ENCODE measurements at places on chromosomes 6 and 20.

GRCh38 chr6:8137529-8137939 is 35.2 kb upstream of the EEF1E1 start:
- DNase-seq: no peak

DNA sequence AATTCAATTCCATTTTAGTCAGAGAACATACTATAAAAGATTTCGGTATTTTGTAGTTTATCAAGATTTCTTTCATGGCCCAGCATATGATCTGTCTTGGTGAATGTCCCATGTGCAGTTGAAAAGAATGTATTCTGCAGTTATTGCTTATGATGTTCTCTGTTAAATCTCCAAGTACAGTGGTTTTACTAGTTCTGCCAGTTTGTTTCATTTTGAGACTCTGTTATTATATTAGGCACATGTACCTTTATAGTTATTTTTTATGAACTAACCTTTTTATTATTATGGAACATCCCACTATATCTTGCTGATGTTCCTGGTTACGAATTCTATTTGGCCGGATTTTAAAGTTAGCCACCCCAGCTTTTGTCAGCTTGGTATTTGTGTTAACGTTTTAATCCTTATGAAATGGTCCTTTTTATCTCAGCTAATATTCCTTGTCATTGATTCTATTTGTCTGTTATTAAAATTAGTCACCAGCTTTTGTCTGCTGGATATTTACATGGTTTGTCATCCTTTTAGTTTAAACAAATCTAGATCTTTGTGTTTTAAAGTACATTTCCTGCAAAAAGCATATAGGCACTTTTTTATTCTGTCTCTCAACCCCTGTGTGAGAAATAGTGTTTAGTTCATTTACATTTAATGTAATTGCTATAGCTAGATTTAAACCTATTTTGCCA is 48.9 kb downstream of the VTA1 start:
- no peak for DNase-seq

DNA sequence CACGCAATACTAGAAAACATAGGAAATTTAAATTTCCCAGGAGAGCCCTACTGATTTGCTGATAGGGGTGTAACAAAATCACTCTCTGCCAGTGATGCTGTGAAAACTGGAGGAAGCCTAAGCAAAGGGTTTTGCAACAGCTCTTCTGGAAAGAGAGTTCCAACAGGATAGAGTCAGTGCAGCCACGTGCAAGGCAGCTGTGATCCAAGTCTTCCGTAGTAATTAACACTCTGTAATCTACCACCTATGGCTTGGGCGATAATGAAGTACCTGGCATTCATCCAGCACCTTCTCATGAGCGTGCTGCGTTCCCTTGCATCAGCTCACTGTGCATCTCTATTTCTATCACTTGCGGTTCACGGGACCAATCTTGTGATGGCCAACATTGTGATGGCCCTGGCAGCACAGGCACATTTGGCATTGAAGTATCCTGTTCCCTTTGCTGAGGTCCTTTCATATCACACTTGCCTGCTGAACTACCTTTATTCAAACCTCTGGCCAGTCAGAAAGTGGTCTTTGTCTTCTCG is 48.2 kb downstream of the IRF4 start:
- no peak for DNase-seq

DNA sequence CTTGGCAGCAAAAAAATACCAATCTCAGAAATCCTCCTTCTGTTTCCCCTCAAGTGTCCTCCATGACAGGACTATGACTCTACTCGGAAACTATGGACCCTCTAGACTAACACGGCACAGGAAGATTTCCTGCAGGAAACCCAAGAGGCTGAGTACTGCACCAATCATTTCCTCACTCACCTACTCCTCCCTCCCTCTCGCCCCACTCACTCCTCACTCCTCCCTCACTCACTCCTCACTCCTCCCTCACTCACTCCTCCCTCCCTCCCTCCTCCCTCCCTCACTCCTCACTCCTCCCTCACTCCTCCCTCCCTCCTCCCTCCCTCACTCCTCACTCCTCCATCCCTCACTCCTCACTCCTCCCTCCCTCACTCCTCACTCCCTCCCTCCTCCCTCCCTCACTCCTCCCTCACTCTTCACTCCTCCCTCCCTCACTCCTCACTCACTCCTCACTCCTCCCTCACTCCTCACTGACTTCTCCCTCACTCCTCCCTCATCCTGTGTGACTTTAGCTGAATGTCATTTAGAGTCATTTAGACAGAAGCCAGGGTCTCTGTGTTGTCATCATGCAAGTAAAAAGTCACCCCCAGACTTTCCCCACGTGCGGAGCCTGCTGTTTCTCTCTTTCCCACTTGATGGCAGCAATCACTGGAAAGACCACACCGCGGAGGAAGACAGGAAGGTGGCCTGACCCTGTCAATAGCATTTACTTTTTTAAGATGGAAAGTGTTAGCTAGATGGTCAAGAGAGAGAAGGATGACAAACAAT is 226.8 kb upstream of the PDE10A start:
- no peak for DNase-seq

DNA sequence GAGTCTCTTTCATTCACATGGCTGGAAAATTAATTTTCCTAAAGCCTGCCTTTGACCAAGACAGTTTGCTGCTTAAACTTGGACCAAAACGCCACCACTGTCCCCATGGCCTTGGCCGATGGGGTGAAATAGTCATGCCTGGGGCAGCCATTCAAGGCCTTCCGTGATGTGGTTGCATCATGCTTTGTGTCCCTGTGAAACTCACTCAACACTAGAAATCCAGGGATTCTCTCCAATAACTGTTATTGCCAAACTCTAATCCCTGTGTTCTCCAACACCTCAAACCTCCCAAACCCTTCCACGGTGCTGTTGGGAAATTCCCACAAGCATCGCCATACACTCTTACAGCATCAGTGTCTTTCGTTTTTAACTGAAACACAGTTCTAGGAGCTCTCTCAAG is 1.4 kb upstream of the TXNDC5 start:
- DNase-seq: no peak

GRCh38 chr6:5673019-5673790 is 333.5 kb downstream of the NRN1 start:
- no peak for DNase-seq

- no peak for DNase-seq
Observed at GRCh38 chr6:3813150-3813780, 35.9 kb upstream of the FAM50B start.

DNA sequence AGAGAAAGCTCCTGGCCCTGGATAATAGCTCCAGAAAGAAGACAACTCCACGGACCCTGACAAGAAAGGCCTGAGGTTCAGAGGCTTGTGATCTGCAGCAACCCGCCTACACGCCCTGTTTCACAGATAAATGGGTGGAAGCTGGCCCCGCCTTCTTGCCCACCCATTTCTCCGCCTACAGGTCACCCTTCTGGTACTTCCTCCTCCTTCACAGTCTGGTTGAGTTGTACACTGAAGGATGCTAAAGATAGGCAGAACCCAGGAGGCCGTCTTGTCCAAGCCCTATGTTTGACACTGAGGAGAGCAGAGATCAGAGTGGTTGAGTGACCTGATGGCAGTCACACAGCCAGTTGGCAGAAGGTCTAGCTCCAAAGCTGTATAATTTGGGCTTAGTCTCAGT is 34.2 kb upstream of the MDGA1 start:
- DNase-seq: no peak

GRCh38 chr6:34235307-34236130 is 1.2 kb upstream of the HMGA1 start:
- DNase-seq: no peak

GRCh38 chr20:38520261-38520660 is 47.6 kb downstream of the RALGAPB start:
- DNase-seq: no peak

GRCh38 chr6:148109732-148110131 is 232.9 kb upstream of the SASH1 start:
- DNase-seq: peak; percentile 86

DNA sequence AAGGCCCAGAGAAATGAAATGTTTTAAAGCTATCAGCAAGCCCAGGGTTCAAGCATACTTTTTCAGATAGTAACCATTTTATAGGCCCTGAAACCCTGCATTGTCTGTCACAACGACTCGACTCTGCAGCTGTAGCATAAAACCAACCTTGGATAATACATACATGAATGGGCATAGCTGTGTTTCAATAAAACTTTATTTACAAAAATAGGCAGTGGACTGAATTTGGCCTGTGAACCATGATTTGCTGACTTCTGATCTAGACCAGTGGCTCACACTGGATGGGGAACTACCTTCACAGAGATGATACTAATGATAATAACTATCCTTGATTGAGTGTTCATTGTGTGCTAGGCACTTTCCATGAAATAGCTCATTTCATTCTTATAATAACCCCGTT is 97.3 kb upstream of the ZNFX1 start:
- DNase-seq: no peak

DNA sequence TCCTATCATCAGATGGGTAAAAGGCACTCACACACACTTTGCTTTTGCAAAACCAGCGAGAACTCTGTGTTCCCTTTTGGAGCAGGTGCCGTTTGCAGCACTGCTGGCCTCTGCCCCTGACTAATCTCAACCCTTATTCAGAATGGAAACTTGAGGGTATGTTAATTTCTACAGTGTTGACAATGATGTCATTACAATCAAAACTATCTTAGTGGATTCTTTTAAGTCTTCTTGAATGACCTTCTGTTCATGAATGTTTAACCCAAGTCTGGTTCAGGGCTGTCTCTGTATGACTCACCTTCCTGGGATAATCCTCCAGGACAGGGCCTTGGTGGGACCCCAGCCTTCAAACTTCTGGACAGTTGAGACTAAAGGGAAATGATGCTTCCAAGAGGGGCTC is 197.9 kb downstream of the CDH4 start:
- DNase-seq: no peak

DNA sequence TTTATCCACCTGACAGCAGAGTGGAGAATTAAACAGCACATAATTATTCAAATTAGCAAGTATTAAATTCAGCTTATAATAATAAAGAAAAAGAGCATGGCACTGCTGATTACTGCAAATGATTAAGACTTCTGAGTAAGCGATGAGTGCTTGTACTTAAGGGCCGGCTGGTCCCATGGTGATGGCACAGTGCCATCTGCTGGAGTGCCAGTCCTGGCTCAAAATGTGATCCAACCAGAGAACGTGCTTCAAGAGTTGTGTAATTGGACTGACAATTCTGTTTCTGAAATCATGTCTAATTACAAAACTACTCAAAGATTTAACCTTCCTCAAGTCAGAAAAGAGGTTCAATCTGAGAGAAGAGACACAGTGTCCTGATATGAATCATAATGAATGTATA is 181.6 kb upstream of the RGS17 start:
- DNase-seq: peak; percentile 3

- no peak for DNase-seq
Observed at GRCh38 chr6:152296648-152297376, 340.4 kb downstream of the SYNE1 start.

- DNase-seq: no peak
Observed at GRCh38 chr6:148898376-148899014, 151.7 kb downstream of the UST start.

- DNase-seq: no peak
Observed at GRCh38 chr6:16546861-16547260, 214.4 kb downstream of the ATXN1 start.

- no peak for DNase-seq
Observed at GRCh38 chr20:11103866-11104265, 430.1 kb upstream of the JAG1 start.

DNA sequence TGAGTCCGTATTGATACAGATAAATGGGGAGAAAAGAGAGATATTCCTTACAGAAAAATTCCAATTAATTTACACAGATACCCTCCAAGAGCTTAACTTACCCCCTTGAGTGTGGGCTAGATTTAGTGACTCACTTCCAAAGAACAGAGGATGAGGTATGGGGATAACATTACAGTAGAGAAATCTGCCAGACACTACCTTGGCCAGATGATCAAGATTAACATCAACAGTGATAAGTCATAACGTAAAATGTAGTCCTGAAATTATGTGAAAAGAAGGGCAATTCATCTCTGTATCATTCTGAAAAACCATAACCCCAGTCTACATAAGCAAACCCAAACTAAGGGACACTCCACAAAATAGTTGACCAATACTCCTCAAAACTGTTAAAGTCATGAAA is 69.3 kb downstream of the PDSS2 start:
- DNase-seq: no peak

DNA sequence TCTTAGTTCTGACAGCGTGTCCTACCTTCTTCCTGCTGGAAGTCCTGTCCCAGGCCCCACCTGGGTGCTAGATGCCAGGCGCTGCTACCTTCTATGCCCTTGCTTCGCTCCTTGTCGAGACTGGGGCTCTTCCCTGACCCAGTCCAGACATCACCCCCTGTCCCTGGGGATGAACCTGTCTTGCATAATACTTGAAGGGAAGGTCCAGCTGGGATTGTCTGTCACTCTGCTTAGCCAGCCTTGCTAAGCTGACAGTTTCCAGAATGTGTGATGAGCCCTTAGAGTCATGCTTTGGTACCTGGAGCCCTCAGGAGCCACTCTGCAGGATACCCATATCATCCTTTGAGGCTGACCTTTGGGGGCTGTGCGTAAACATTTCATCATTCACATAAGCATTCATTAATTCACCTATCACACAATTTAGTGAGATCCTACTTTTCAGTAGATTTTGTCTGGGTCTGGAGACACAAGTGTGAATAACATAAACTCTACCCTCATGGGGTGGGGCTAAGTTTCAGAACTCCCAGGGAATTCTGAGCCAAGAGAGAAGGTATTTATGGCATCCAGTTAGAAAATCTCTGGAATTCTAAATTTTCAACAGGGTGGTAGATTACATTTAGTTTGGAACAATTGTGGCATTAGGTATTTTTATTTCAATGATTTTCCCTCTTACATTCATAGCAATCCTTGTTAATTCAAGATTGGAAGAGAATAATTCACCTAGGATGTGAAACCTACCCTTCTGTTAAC is 151.1 kb upstream of the HDAC2 start:
- DNase-seq: no peak

DNA sequence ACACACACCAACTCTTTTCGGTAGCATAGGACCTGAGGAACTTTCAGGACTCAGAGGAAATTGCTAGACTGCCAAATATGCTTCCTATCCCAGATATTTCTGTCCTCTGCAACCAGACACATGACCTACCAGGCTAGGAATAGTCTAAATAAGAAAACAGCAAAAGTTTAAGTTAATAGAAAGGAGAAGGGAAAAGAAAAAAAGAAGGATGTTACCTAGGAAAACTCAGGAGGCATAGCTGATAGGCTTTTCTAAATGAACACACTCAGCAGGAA is 74.6 kb downstream of the MAP3K5 start:
- DNase-seq: no peak

GRCh38 chr6:25312034-25312620 is 33.0 kb downstream of the CARMIL1 start:
- DNase-seq: no peak

DNA sequence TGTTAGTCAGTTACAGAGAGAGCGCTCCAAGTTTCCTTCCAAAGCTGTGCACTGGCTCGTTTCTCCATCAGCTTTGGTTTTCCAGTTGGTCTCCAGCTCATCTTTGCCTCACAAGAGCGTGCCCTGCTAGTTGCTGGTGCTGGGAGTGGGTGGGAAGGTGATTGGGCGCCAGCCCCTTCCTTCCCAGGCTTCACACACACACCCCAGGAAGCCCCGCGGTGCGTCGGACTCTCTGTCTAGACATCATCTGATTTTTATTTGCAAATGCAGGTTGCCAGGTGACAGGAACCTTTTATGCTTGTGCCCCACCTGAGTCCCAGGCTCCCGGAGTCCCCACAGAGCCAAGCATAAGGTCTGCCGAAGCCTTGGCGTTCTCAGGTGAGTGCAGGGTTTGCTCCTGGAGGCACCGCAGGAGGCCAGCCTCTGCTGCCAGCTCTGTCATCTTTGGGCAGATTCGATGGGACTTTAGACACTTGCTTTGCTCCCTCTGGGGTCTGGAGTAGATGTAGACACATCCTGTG is 7.1 kb downstream of the IRF4 start:
- no peak for DNase-seq

GRCh38 chr20:62111148-62111547 is 11.1 kb upstream of the LSM14B start:
- DNase-seq: no peak
